Fibroblast of lung (primary cell): ENCODE measurements at places on chromosomes 3 and 15.
A peak's percentile ranks its signal among the peaks of the same experiment; 100 is the strongest.

DNA sequence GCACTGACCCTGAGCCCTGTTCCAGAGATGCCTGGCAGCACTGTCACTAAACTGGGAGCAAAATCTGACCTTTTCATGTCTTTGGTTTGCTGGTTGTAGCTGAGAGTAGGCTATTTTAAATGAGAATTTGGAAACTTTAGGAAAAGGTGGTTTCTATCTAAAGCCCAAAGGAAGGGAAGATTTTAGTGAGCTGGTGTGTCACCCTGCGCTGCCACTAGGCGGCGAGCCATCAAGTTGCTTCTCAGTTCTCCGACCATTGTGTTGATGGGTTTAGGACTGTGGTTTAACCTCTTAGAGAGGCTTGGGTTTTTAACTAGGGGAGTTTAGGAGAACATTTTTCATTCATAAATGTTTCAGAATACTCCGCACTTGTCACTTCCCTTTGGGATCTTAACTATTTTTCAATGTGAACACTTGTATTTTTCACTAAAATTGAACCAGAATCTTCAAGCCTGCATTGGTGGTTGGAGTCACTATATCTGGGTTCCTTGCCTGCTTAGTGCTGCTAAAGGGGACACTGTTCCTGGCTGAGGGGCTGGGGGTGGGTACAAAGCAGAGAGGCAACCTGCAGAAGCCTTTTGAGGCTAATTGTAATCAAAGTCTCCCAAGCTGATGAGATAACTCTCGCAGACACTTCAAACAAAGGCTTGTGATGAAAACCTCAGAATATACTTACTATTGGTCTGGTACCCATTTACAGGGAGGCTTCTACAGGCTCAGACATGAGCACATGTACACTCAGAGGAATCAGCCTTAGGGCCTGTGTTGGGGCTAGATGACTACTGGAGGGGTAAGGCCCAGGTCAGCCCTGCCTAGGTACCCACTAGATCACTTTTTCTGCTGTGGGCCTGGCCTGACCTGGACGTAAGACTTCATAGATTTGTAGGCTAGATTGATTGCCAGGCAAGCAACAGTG is 16.8 kb downstream of the EXOSC7 start:
- DNase-seq: peak; percentile 29

DNA sequence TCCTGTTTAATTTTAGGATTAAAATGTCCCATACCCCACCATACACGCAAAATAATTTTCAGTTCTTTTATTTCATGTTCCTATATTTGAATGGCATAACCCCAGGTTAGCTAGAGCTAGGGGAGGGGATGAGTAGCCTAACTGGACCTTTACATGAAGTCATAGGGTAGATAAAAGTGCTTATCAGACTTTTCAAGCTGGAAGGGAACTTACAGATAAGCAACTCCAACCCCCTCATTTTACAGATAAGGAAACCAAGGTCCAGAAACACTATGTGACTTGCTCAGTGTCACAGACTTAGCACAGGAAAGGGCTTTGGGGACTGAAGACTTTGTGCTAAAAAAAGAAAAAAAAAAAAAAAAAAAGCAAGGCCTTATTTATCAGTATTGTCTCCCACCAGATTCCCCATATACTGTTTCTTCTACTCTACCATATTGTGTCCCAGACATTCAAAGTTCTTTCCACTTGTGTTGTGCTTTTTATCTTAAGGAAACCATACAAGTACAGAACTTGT is 10.6 kb upstream of the TNIK start:
- no peak for DNase-seq

- DNase-seq: peak; percentile 99
These were observed 48.3 kb upstream of the TRIM42 start for GRCh38 chr3:140629357-140630137.

DNA sequence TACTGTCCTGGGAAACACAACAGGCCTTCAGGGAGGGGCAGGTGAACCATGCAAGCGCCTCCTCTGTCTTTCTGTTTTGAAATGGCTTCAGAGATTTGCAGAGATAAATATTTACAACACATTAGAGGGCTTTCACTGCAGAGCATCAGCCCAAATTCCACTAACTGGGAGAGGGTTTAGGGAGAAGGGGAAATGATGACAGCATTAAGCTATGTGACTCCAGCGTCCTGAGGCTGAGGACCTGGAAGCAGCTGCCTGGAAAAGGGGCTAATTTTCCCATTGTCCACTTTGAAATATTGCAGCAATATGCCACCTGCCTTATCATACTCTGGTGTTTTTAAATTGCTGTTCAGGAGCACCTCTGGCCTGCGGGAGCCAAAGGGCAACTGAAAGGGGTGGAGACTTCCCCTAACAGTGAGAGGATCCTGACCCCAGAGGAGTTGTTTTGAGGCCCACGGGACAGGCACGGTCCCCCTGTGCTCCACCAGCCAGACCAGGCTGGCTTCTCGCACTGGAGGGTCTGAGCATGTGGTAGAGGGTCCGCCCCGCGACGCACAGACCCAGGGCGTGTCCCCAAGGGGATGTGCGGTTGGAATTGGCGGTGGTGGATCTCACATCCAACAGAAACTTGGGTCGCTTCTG is 110.6 kb downstream of the XXYLT1 start:
- peak; percentile 48 for DNase-seq

DNA sequence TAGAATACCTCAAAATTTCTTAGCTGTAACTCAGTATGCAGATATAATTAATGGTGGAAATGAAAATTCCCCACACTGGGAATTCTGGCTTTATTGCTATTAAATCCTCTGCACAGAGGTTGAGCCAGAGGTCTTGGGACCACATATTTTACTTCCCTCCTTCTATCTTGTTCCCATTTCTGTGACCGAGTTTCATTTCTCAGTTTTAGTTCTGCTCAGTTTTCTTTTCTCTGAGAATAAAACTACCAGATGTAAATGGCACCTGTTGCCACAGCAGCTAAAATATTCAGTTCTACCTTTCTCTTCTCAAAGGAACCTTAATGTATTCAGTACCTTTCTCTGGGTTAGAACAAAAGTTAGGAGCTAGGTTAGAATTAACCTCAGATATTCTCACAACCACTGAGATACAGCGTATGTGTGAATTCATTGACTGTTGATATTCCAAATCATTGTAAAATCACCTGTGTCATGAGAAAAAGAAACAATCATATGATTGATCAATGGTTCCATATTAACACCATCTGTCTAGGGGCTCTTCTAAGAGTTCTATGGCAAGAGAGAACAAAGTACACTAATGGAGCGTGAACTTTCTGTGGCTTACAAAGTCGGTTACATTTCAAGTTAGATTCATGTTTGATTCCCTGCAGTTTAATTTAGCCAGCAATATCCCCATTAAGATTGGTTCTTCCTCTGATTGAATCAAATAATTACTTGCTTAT is 374.1 kb downstream of the EFHB start:
- no peak for DNase-seq

DNA sequence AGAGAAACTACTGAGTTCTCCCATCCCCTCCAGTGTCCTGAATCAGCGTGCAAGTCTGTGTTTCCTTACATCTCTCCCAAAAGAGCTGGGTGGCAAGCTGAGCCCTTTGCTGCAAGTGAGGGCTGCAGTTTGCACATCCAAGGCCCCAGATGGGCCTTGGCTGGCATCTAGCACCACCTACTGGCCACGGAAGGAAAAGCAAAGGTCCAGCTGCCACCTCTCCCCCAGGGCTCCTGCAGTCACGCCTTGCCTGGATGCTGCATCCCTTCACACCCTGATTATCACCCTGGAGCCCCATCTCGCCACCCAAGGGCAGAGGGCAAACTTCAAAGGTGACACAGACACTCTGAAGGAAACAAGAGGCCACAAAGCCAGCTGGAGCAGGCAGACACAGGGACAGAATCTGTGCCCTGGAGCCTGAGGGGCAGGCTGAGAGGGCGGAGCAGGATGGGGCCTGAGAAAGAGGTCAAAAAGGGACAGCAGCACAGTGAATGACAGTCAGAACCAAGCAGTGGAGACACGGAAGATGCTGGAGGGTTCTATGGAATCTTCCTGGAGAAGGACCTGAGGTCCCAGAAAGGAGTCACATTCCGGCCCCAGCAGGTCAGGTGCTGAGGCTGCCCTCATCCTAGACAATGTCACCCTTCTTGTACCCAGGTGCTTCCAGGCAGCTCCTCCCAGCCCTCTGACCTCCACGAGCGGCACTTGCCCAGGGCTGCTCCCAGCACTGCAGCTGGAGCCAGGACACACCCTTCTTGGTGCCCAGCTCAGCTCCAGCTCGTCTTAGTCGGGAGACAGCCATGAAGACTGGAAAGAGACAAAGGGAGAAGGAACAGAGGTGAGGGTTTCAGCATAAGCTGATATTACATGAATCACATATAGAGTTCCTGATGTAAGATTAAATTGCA is 18.3 kb upstream of the NTRK3 start:
- peak; percentile 46 for DNase-seq

DNA sequence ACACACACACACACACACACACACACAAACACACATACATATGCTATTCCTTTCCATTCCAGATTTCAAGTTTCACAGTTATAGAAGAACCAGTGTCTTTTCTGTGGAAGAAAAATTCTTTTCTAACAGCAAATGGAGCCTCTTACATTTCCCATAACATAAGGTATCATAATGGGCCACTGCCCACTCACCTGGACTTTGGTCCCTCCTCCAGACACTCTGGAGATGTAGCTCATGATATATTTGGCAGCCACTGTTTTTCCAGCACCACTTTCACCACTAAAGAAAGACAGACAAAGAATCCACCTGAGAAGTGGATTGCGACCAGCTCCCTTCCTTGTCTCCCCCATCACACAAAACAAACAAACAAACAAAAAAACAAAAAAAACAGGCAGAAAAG is 29.8 kb downstream of the LDHAL6B start:
- no peak for DNase-seq

GRCh38 chr3:86951322-86951721 is 39.6 kb downstream of the VGLL3 start:
- DNase-seq: peak; percentile 75

GRCh38 chr15:95127356-95127755 is 896.0 kb downstream of the MCTP2 start:
- no peak for DNase-seq

DNA sequence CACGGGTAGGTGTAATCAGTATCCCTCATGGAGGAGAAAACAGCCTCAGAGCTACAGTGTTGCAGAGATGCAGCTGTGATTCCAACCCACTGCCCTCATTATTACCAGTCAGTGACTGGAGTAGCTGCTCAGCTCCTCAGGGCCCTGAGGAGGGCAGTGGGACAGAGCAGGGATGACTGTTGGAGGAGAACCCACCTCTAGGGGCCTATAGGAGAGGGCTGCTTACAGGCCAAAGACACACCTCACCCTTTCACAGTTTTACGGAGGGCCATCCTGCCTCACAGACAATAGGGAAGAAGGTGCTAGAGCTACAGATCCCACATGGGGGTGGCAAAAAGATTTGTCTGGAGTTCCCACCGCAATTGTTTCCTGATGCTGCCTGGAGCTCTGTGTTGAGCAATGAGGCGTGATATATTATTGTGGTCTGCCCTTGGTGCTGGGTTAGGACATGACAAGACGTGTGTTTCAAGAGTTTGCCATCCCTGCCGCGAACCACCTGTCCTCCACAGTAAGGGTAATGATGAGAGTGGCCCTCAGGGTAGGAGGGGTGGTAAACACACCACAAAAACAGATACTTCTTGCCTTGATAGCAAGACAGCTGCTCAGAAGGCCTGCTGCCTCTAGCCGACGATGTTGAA is 140.5 kb upstream of the TPM1 start:
- DNase-seq: no peak

DNA sequence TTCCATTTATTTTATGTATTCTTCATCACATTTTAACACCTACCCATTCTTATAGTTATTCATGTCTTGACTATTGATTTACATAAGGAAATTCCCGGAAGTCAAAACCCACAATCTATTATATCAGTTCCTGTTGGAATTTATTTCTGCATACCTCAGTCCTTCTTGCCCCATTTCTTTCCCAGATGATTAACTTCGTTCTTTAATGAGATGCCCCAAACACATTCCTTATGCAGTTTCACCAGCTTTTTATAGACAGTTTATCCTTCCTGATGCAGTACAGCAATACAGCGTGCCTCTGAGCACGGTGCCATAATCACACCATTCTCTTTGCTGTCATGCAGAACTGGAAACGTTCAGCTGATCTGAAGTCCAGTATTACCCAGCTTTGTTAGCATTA is 175.8 kb upstream of the NANOGP8 start:
- peak; percentile 44 for DNase-seq

GRCh38 chr3:36796881-36797280 is 32.5 kb upstream of the DCLK3 start:
- DNase-seq: peak; percentile 63

DNA sequence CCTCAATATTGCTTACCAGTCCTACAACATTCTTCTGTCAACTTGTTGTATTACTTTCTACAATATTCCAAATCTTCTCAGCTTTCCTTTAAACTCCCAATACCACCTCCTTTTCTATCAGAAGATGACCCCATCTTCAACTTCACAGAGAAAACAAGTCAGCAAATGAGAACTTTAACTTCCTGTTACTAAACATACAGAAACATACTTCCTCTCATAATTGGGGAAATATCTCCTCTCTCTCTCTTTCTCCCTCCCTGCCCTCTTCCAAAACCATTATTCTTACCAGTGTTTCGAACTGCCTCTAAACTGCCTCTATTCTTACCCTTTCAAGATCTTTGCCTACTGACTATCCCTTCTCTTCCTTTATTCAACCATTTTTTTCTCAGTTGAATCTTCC is 1.8 kb upstream of the SNAP23 start:
- no peak for DNase-seq

GRCh38 chr3:131216801-131217200 is 164.8 kb upstream of the NUDT16 start:
- DNase-seq: peak; percentile 74

DNA sequence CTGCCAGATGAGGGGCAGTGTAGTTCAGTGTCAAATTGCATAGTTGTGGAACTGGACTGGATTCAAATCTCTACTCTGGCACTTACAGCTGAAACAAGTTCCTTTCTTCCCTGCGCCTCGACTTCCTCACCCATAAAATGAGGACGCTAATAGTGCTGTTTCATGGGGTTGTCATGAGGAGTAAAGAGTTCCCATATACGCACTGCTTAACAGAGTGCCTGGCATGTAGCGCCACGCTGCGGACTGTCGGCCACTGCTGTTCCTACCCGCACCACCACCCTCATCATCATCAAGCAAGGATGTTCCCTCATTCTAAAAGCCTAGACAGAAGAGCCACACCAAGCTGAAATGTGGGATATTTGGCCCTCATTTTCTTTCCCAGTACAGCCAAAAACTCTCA is 91.9 kb downstream of the CHDH start:
- DNase-seq: no peak

- no peak for DNase-seq
These were observed 133.2 kb upstream of the CHRM5 start for GRCh38 chr15:33834892-33835743.

- DNase-seq: no peak
These were observed 915.1 kb downstream of the MCTP2 start for GRCh38 chr15:95146481-95146880.
